ENCODE measurements at places on chromosomes 6 and 20.

DNA sequence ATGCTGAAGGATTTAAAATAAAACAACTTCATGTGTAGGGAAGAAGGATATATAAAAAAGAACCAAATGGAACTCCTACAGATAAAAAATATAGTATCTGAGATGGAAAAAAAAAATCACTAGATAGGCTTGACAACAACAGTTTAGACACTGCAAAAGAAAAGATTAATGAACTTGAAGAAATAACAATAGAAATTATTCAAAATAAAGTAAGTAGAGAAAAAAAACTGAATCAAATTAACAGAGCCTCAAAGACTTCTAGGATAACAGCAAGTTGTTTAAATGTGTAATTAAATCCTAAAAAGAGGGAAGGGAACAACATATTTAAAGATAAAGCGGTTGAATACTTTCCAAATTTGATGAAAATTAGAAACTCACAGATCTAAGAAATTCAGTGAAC, 316.3 kb upstream of the ECI2 start:
- no peak for DNase-seq

- no peak for DNase-seq
These were observed 144.1 kb downstream of the SMAP1 start for GRCh38 chr6:70811788-70812187.

- DNase-seq, result no peak
These were observed 364 bp downstream of the FRS3 start for GRCh38 chr6:41779336-41779735.

DNA sequence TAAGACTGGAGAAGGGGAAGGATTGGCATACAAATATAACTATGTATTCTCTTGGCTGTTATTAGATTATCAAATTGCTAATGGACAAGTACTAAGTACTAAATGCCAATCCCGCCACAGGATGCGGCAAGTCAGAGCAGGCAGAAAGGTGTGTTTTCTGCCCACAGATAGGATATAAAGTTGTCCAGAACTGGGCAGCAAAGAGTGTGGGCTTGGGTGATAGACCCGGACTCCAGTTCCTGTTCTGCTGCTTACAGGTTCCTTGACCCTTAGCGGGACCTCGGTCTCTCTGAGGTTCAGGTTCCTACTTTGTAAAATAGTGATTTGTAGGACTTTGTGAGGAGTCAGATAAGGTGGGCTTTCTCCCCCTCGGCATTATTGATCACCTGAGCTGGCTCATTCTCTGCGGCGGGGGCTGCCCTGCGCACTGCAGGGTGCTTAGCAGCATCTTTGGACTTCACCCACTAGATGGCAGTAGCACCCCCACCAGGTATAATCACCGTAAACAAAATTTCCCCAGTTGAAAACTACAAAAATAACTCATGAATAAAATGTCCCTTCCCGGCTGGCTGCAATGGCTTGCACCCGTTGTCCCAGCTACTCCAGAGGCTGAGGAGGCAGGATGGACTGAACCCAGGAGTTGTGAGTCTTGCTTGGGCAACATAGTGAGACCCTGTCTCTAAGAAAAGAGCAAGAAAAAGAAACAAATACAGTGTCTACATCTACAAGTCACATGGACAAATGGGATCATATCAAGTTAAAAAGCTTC, 193.1 kb downstream of the DOK5 start:
- DNase-seq, result no peak

DNA sequence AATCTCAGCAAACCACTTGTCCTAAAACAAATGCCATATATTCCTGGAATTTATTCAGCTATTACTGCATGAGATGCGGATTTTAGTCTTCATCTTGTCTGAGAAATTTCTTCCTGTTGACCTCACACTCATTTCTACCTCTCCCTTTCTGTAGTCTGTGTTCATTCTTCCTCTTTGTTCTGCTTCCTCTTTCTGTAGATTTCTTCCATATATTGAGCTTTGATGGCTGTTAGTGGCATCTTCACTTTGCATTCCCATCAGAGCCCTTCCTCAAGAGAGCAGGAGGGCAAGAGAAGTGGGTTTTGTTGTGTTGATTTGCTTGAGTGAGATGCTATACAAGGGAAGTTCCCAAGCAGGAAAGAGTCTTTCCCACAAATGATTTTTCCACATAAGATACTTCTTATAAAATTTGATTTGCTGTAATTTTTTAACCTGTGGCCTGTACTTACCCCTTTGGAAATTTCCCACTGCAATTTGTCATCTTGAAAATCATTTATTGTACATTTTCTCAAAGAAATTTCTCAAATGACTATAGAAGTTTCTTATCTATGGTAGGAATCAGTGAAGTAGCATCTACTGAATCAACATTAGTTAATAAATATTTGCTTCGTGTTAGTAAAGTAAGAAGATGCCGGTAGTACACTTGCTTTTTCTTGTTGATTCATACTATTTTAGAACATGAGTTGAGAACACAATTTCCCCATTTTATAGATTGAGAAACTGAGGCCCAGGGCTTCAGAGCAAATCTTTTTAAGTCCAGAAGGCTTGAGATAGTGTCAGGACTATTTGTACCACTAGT, 43.8 kb downstream of the MAP3K4 start:
- DNase-seq, result no peak

DNA sequence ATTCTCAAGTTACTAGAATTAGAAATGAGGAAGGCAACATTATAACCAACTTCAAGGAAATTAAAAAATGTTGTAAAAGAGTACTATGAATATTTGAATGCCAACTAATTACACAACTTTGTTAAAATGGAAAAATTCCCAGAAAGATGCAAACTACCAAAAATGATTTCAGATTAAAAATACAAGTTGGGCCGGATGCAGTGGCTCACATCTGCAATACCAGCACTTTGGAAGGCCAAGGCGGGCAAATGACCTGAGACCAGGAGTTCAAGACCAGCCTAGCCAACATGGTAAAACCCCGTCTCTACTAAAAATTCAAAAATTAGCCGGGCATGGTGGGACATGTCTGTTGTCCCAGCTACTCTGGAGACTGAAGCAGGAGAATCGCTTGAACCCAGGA, 874.2 kb upstream of the GJE1 start:
- no peak for DNase-seq

DNA sequence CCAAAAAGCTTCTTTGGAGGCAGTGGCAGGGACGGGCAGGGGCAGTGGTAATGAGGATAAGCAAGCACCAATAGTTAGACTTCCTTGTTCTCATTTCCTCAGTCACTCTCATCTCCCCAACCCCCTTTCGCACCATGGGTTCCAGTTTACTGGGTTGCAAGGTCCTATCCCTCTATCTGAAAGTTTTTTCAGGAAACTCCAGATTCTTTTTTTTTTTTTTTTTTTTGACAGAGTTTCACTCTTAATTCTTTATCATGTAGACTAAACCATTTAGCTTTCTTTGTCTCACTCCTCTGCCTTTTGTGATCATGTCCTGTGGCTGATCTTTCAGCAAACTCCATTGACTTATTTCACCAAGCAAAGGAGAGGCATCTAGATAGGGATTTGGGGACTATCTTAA, 51.4 kb upstream of the GMDS start:
- DNase-seq, result no peak

DNA sequence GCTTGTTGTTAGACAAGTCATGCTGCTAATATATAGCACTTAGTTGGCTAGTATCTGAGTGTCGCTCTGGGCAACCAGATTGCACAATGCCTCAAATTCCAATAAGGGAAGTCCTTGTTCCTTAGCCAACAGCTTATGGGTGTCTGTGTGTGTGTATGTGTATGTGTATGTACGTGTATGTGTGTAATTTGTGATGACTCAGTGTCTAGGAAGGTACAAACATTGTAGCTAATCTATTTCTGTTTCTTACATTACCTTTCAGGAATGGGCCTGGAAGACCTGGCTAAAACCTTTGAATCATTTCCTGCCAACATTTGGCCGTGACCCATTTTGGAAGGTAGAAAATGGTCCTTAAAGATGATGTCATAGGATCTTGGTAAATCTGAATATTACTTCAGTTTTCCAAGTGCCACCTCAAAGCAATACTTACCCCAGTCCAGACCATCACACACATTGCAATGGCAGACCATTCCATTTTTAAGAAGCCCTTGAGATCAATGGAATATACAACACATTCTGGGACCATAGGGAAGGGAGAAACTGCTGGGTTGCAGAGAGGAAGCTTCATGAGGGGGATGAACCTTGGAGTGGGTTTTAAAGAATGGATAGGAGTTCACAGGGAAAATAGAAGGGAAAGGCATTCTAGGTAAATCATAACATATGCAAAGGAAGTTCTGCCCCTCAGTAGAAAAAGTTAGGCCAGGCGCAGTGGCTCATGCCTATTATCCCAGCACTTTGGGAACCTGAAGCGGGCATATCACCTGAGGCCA, 25.1 kb downstream of the NEDD9 start:
- no peak for DNase-seq

DNA sequence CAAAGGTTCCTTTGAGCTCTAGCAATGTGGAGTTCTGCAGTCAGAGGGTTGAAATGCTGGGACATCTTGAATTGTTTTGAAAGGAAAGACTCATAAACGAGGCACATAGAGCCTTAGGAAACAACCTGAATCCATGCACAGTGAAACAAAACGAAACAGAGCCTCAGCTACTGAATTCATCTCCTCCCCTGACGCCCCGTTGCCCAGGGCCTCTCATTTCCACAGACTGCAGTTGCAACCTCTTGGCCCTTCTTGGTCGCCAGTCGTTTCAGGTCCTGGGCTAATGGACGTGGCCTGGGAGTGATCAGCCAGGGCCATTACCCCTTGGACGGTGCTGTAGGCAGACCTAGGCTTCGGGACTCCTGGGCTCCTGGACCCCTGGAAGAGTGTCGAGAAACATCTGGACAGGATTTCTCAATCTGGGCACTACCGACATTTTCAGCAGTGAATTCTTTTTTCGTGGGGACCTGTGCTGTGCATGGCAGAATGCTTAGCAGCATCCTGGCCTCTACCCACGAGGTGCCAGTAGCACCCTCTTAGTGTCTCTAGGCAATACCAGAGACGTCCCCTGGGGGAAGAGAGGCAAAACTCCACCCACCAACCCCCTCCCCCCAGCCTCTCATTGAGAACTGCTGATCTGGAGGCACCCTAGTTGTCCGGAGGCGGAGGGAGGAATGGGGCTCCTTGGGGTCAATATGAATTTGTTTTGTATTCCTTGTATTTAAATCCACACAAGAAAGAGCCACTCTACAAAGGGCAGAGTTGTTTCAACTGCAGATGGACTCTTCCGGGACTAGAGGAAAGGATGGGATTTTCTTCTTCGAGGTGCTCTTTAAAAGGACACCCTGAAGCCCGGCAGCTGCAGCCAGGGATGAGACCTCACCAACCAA, 50.2 kb downstream of the TMEM242 start:
- no peak for DNase-seq

GRCh38 chr6:168713839-168714238, 272.9 kb downstream of the SMOC2 start:
- no peak for DNase-seq

- DNase-seq, result no peak
These were observed 21.0 kb downstream of the PFDN4 start for GRCh38 chr20:54228841-54229240.

DNA sequence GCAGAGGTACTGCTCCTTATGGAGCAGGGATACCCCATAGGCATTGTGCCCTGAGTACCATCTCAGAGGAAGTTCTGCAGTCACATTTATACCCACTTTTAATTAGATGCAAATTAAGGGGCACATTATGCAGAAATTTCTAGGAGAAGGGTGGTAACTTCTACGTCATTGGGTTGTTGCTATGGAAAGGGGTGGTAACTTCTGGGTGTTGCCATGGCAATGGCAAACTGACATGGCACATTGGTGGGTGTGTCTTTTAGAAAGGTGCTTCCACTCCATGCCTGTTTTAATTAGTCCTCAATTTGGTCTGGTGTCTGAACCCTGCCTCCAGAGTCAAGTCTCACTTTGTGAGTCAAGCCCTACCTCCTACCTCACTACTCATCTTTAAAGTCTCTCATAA, 42.0 kb downstream of the RSPO3 start:
- no peak for DNase-seq

GRCh38 chr20:34045930-34046725, 52.4 kb downstream of the RALY start:
- DNase-seq, result no peak

DNA sequence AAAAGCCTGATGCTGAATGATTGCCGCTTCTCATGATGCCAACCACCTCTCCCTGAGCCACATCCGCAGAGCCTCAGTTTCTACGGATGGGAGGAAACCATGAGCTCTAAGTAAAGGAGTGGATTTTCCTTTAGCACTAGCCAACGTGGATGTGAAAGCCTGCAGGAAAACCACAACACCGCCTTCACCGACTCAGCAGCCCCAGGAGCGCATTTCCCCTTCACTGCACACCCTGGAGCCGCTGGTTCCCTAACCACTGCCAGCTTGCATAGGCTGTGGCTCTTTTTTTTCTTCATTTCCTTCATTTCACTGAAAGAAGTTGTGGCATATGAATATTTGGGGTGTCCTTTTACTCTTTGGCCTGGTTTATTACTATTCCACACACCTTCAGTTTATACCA, 50.5 kb upstream of the SSTR4 start:
- DNase-seq, result no peak

GRCh38 chr6:12335717-12336116, 45.6 kb downstream of the EDN1 start:
- DNase-seq, result no peak

DNA sequence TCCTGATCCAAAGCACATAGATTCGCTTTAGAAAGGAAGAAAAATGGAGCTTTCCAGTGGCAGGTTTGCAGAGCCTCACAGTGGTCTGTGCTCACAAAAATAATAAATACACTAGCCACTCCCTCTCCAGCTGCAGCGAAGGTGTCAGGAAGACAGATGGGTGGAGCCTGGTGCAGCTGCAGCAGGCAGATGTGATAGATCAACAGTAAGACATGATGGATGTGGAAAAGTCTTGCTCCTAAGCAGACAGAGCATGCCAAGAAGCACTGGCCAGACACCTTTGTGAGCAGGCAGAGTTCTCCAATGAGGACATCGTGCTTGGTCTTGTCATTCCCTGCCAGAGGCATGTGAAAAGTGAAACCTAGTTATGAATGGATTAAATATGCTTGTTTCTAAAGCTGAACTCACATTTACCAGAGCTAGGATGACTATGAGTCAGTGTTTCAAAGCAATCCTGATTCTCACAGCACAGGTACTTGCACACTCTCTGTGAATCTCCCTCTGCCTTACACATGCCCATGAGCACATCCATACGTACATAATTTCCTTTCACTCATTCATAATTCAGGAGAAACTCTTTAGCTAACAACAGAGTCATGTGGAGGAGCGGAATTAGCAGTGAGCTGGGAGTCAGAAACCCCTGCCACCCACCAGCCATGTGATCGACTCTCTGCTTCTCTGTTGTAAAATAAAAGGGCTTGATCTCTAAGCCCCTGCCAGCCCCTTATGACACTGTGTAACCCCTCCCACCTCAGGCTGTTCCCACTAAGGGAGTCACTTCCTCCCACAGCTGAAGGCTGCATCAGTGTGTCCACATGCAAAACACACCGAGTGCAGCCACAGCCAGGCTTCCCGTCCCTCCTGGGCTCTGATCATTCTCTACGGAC, 111.2 kb downstream of the SCML4 start:
- DNase-seq, result no peak

- DNase-seq, result no peak
These were observed 42.8 kb downstream of the SLC52A3 start for GRCh38 chr20:725491-725890.

- DNase-seq, result peak; percentile 61
These were observed 951 bp downstream of the NRSN2 start for GRCh38 chr20:347640-348484.

GRCh38 chr6:46090115-46091079, 39.4 kb upstream of the ENPP4 start:
- DNase-seq, result no peak

- DNase-seq, result no peak
These were observed 9.5 kb downstream of the NUS1 start for GRCh38 chr6:117684749-117685148.

GRCh38 chr6:1554476-1555310, 55.0 kb upstream of the FOXC1 start:
- no peak for DNase-seq
